ENCODE measurements at places on chromosomes 7 and 10. TPM values are rescaled to one million over a fixed set of nuclear protein-coding genes. Genes with fewer than 3 reads are reported as not detected.

DNA sequence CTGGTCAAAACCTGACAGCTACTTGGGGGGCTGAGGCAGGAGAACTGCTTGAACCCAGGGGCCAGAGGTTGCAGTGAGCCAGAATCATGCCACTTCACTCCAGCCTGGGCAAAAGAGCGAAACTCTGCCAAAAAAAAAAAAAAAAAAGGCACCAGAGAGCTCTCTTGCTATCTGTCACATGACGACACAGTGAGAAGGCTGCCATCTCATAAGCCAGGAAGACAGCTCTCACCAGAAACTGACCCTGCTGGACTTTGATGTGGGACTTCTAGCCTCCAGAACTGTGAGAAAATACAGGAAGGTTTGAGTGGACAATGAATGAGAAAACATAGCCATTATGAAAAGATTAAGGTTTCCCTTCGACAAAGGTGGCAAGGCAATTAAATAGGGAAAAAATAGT is 51.1 kb upstream of the KCNIP2 start:
- DNase-seq: no peak

DNA sequence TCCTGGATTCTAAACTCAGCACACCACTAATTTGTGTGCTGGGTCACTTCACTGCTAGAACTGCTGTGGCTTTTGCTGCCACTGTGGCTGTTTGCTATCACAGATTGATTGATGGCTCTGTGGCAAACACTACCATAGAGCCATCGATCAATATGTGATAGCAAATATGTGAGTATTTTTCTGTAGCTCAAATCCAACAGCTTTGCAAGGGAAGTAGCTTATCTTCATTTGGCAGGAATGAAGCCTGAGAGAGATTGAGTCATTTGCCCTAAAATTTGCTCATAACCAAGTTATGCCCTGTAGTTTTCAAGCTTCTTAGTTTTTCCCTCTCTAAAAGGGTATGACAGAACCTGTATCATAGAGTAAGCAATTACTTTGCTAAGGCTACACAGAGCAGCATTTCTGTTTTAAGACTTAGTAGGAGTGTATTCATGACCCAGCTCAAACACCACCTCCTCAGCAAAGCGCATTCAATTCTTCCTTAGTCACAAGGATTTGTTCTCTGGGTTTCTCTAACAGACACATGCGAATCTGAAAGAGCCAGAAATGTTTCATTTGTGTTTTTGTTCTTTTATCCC is 43.1 kb downstream of the MINPP1 start:
- no peak for DNase-seq

DNA sequence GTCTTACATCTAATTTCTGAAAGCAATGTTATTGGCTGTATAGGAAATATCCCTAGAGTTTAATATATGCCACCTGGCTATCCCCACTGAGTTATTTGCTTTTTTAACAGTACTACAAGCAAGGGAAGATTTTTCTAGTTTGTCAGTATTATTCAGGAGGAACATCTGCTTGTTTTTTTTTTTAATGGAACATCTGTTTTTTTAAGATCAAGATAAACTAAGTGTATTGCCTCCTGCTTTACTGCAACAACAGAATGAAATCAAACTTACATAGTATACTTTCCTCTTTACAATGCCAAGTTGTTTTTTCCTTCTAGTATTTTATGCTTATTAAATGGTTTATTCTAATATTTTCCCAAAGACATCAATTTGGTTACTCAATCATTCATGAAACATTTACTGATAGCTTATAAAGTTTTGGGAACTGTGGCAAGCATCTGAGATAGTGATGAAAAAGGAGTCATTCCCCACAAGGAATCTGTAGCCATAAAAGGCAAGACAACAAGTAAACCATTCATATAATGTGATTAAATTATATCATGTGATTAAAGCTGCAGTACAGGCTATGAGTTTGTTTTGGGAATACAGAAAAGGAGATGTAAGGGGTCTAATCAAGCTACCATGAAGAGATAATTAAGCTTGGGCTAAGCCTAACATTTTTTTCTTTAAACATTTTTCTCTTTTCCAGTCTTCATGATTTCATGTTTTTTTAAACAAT is 17.4 kb downstream of the MTPN start:
- DNase-seq: no peak

The ZC3HAV1L gene
- total RNA-seq: 7.0 TPM
